ENCODE measurements at places on chromosomes 5 and 9.

DNA sequence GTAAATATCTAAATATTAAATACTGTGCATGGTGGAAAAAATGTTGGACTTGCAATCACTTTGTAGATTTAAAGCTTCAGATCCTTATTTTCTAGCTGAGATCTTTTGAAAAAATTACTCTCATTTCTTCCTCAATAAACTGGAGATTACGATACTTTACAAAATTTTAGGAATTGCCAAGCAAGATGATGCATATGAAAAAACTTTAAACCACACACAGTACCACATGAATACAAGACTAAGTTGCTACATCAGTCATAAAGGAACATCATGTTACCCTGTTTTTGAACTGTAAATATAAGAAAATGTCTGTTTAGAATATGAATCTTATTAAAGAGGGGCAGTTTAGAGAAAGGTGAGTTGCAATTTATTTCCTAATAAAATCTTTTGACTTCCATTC, 703.6 kb upstream of the NUDT12 start:
- no peak for DNase-seq

DNA sequence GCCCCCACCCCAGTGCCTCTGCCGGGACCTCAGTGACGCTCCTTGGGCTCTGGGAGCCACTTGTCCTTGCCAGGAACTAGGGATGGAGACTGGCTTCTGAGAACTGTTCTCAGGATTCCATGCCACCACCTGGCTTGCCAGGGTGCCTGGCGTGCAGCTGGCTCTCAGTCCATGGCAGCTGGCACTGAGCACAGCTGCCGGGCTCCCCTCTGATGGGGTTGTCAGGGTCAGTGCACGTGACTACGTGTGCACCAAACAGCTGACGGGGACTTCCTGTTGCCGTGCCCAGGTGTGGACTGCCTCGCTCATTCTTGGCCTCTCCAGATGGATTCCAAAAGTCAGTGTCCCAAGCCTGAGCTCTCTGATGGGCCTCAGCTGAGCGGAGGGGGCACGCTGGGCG, 9.4 kb downstream of the KCNT1 start:
- DNase-seq = no peak

DNA sequence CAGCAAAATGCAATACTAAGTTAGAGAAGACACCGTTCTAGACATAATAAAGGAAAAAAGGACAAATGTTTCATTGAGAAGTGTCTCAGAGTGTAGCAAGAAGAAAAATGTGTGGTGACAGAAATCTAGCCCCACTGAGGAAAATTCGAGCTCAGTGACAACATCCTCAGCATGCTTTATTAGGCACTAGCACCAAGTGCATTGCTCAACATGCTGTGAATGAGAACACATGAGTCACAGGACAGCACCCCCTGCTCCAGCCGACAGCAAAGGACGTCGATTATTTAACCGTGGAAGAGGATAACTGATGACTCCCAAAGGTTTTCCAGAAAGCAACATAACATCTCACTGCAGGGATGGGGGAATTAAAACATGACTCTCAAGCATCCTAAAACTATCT, 182.7 kb downstream of the GNAQ start:
- no peak for DNase-seq

DNA sequence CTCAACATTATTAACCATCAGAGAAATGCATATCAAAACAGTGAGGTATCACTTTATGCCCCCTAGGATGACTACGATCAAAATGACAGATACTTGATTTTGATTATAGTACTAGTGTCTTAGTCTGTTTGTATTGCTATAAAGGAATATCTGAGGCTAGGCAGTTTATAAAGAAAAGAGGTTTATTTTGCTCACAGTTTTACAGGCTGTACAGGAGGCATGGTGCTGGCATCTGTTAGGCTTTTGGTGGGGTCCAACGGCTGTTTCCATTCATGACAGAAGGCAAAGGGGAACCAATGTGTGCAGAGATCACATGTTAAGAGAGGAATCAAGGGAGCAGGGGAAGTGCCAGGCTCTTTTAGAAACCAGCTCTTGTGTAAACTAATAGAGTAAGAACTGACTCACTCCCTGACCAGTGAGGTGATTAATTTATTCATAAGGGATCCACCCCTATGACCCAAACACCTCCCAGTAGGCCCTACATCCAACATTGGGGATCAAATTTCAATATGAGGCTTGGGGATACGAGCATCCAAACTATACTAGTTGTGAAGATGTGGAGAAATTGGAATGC, 16.0 kb upstream of the AFF4 start:
- no peak for DNase-seq

DNA sequence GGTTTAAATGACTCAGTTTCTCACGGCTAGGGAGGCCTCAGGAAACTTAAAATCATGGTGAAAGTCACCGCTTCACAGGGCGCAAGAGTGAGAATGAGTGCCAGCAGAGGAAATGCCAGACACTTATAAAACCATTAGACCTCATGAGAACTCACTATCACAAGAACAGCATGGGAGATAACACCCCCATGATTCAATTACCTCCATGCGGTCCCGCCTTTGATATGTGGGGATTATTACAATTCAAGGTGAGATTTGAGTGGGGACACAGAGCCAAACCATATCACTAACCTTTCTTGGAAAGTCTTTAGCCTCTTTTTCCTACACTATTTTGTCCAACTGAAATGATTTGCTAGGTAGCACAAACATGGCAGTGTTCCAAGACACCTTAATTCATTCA, 533.9 kb upstream of the NUDT12 start:
- no peak for DNase-seq

GRCh38 chr5:13408616-13409015, 535.9 kb downstream of the DNAH5 start:
- DNase-seq = no peak

GRCh38 chr9:2559192-2560152, 62.1 kb upstream of the VLDLR start:
- no peak for DNase-seq

DNA sequence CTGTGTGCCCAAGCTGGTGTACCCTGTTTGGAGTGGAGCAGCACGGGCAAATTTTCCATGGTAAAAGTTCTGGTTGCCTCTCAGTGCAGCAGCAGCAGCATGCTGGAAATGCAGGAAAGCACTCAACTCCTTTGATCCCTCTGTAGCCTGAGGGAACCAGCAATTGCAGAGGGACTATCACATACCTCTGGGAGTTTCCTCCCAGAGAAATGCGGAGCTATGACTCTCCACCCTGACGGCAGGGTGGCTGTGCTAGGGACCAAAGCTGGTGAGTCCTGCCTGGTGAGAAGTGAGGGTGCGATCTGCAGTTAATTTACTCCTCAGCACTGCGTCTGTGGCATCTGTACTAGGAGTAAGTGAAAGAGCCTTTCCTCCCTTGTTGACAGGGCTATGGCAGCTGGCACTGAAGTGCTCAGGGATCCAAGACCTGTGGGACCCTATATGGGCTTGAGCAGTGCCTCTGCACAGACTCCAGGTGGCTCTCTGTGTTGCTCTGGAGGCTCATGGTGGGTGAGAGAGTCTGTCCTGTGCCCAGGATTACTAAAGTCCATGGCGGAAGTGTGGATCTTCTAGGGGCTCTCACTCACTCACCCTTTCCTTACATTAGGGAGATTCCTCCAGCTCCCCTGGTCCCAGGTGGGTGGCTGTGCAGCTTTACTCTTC, 601.2 kb upstream of the TYRP1 start:
- DNase-seq = no peak

DNA sequence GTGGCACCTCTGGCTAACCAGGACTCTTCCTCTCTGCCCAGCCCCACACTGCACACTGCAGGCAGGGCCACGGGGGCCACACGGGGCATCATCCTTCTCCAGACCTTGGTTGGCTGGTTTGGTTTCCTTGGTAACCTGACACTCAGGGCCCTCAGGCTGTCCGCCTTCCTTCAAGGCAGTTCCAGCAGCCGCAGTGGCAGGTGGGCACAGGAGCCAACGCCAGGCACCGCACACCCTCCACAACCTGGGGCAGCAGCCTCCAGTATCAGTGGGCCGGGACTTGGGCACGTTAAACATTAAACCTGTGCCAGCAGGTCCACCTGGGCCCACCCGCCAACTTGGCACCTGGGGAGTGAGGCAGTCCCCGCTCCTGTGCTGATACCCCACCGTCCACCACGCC, 1.9 kb downstream of the NPDC1 start:
- no peak for DNase-seq

DNA sequence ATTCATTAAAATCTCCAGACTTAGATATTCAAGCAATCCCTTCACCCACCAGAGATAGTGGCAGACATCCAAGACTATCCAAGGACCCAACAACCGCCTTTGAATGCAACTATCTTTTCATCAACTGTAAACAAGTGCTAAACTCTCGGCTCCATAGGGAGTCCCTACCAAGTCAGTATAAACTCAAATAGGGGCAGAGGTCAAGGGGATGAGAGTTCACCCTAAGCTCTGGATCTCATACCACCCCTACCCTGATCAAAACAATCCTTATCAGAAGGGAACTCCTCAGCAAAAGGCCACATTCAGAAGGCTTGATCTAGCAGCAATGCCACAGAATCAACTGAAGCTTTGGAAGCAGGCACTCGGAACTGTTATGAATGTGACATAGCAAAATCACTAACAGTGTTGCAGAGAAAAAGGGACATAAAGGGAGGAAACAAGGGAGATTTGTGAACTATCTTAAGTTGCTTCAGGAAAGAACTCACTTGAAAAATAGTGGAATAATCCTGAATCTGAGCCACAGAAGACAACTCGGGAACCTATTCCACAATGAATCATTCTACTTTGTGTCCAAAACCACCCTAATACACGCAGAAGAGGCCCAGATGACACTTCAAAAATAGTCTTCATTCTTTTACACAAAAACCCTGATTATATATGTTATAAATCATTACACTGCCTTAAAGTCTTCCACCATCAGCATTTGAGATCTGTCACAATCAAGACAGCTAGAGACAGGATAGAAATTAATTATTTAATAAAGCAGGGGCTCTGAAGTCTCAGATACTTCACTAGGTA, 49.8 kb downstream of the NR6A1 start:
- DNase-seq = no peak

DNA sequence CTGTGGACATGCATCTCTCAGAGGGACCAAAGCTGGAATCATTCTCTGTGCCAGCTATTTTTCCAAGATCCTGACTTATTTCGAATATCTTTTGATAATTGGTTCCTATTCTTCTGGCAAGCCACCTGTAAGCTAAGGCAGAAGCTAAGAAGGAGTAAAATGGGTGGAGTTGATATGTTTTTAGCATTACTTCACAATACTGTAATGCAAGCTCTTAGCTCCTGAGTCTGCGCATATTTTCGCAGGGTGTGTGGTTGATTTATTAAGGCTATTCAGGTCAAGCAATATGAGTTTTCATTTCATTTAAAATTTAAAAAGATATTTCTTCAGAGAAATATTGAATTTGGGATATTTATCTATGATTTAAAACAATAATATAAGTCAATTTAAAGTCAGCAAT, 158.5 kb upstream of the ADAMTS16 start:
- DNase-seq = no peak

DNA sequence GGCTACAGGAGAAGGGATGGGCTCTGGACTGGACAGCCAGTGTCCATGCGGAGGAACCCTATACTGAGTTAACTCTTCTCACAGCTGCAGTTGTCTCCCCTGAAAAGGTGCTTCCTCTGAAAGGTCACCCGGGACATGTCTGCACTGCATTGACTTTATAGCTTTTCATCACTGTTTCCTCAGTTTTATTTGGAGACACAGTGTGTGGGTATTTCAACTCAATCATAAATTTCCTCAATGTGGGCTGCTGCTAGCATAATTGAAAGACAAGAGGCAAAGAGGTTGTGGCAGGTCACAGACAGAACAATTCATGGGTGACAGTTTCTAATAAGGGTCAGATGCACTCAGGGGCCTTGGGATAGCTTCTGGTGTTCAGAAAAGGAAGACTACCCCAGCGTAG, 336.8 kb downstream of the KDM4C start:
- DNase-seq = no peak

- no peak for DNase-seq
Observed at GRCh38 chr9:29613773-29614172, 2040.5 kb upstream of the C9orf72 start.

DNA sequence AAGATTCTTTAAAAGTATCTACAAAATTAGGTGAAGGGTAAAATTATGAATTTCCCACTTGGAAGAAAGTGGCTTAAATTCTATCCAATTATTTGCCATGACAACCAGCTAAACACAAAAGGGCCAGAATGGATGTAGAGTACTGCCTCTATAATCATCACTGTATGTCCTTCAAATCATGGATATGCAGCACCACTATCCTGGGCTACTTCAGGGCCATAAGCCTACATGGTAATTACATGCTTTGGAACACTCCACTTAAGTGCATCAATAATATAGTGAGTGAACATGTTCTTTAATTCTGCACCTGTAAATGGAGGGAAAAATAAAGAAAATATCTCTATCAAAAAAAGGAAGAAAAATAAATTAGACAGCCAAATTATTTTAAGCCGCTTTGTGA, 575.2 kb downstream of the ISL1 start:
- no peak for DNase-seq

DNA sequence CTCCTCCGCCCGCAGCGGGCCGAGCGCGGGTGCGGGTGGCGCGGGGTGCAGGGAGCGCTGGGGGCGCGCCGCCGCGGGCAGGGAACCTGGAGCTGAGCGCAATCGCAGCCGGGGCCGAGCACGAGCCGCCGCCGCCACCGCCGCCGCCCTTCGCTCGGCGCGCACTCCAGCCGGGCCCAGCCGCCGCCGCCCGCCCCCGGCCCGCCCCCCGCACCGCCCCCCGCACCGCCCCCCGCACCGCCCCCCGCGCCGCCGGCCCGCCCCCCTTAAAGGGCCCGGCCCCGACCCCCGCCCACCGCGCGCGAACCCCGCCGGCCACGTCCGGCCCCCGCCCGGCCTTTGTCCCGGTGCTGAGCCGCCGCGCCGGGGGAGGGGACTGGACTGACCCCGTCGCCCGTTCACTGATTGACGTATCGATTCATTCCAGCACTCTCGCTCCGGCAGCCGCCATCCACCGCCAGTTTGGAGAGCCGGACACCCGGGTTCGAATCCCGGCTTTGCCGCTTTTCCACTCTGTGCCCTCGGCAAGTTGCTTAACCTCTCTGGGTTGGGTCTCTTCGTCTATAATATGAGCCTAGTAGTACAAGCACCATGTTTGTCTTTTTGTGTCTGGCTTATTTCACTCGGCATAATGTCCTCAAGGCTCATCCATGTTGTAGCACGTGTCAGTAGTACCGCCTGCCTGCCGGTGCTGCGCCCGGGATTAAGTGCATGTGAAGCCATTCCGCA, at the start of gene SH3PXD2B:
Gene SH3PXD2B (minus strand): TSS at position 168 of the 729 bp plus-strand sequence. CDS start 173 bp downstream, outside the sequence.
- DNase-seq = peak; percentile 27

DNA sequence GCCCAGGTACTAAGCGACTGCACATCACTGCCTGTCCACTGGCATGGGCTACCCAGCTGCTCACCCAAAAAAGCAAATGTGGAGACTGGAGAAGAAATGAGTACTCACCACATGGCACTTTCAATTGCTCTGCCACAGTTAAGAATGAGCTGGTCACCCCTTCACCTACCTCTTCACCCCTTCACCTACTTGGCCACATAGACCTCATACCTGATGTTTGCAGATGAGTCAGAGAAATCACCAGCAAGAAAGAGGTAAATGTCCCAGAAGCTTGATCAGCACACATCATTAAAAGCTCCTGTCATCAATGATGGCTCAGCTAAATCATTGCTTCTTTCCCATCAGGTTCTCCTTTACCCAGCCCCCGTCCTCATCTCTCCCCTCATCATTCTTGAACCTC, 7.6 kb upstream of the PRUNE2 start:
- no peak for DNase-seq

GRCh38 chr9:23552876-23553601, 273.0 kb downstream of the ELAVL2 start:
- DNase-seq = no peak

- no peak for DNase-seq
Observed at GRCh38 chr5:44987026-44987425, 178.3 kb downstream of the MRPS30 start.

GRCh38 chr5:118692811-118693342, 295.5 kb downstream of the DTWD2 start:
- no peak for DNase-seq
